ENCODE measurements at places on chromosomes 6 and 20.

DNA sequence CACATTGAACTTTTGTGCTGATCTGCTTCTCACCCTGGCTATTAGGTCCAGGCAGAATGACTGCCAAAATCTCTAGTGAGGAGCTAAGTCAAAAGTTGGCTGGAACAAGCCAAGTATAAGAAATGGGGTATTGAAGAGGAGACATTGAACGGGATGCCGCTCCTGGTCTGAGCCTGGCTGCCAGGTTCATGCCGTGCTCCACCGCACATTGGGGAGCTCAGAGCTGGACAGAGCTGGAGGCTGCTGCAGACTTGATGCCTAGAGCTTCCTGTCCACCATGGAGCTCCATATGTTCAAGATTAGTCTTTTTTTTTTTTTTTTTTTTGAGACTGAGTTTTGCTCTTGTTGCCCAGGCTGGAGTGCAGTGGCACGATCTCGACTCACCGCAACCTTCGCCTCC, 4.1 kb upstream of the IFT52 start:
- no peak for DNase-seq

DNA sequence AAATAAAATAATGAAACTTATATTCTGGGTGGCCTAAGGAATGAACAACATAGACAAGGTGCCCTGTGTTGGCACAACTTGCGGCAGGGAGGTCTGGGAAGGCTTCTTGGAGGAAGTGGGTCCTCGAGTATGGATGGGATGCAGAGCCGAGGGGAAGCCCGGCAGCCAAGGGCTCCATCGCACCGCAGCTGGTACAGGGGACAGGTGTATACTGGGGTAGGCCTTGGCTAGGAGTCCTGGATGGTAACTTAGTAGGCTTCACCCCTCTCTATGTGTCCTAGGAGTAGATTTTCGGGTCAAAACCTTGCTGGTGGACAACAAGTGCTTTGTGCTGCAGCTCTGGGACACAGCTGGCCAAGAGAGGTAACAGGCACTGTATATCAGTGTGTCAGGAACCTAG, 28.0 kb downstream of the RAB44 start:
- DNase-seq, result no peak

GRCh38 chr20:7828437-7828836, 111.8 kb downstream of the HAO1 start:
- no peak for DNase-seq

DNA sequence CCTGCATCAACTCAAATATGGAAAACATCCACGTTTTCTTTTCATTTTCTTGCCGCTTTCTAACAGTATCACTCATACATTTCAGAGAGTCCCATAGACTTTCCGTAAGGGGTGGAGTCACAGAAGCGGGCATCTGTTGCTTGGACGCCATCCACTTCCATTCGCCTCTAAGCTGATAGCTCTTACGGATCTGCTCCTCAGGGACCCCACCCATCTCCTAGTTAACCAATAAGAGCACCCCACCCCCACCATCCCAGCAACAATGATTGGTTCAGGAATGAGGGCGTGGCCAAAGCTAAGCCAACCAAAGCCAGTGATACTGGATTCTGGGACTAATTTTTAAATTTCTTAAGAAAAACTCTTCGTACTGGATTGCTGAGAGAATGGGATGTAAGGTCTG, 42.4 kb downstream of the SLC2A10 start:
- DNase-seq, result peak; percentile 83

DNA sequence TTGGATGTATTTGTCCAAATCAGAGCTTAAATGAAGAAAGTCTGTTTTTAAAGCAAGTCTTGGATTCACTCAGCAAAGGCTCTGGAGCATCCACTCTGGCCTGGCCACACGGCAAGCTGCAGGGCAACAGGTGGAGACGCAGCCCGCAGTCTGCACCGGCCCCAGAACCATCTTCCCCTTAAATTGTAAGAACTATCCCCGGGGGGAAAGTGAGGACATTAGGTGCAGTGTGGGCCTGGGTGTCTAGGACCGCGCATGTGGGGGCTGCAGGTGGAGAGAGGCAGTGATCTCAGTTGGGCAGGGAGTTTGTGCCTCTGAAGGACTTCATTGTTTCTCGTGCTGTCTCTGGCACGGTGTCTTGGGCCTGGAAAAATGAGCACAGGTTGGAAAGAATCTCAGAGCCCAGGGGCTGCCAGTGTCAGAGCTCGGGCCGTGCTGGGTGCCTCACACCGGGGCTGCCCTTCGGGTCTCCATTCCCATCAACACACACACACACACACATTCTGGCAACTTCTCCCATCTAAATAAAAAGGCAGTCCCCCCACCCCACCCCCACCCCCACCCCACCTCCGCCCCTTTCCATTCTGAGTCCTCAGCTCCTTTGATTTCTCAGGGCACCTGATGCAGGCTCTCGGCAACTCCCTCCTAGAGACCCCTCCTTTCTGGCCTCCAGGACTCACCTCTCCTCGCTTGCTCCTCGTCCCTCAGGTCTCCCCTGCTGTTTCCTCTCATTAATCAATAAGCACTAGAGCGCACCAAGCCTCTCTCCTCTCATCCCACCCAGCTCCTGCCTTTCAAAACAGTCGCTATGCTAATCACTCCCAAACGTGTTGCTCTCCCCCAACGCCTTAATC, 48.4 kb downstream of the FOXF2 start:
- DNase-seq, result no peak

- no peak for DNase-seq
These were observed 2.6 kb downstream of the BACH2 start for GRCh38 chr6:90294008-90294511.

GRCh38 chr20:54103067-54103761, 32.8 kb upstream of the BCAS1 start:
- DNase-seq, result peak; percentile 30
